ENCODE measurements at places on chromosomes 3 and 15.
A peak's percentile ranks its signal among the peaks of the same experiment; 100 is the strongest.

- peak; percentile 84 for DNase-seq
These were observed 24.0 kb downstream of the THSD4 start for GRCh38 chr15:71139241-71139640.

GRCh38 chr3:122520861-122521260 is 6.1 kb upstream of the KPNA1 start:
- DNase-seq: no peak

DNA sequence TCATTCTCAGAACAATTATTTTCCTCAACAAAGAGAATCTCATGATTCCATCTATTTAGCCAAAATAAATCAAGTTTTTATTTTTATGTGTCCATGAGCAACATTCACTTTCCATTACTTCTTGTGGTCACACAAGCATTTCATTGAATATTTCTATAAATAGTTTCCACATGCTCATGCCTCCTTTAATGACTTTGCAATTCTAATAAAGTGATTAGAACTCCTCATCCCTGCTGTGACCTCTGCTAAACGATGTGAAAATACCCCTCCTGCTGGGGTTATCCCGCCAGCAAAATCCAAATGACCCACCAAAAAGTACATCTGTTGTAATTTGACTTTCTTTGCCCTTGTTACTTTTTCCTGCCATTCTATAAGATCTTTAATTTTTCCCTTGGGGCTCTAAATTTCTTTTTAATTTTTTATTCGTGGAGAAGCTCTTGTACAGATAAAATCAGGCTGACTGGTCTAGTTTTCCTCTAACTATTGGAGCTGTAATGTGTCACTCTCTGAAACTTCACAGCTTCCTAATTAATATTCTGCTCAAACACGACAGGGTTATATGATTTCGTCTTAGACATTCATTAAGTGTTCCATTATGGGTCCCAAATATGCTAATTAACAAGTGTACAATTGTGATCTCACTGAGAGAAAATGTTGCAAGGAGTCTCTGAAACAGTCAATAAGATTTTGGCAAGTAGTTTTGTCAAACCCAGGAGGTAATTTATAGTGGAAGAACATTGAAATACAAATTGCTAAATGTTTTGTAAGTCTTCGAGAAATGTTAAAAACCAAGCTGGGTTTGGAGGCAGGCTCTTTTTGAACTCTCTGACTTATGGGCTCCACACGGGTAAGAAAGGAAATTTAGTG is 533.1 kb upstream of the NAALADL2 start:
- no peak for DNase-seq

DNA sequence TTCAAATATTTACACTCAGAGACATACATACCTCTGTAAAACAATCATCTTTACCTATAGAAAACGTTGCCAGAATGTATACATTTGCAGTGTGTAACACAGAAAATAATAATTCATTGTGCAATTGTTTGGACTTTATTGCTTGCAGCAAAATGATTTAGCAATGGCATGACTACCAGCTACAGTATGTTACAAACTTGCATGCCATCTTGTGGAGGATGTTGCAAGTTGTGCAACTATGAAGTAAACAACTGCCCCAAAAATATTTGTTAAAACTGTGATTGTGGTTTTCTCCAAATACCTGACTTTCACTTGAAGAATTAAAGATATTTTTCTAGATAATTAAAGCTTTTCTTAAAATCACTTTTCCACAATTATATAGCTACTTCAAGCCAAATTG is 27.1 kb upstream of the C3orf49 start:
- DNase-seq: peak; percentile 27

DNA sequence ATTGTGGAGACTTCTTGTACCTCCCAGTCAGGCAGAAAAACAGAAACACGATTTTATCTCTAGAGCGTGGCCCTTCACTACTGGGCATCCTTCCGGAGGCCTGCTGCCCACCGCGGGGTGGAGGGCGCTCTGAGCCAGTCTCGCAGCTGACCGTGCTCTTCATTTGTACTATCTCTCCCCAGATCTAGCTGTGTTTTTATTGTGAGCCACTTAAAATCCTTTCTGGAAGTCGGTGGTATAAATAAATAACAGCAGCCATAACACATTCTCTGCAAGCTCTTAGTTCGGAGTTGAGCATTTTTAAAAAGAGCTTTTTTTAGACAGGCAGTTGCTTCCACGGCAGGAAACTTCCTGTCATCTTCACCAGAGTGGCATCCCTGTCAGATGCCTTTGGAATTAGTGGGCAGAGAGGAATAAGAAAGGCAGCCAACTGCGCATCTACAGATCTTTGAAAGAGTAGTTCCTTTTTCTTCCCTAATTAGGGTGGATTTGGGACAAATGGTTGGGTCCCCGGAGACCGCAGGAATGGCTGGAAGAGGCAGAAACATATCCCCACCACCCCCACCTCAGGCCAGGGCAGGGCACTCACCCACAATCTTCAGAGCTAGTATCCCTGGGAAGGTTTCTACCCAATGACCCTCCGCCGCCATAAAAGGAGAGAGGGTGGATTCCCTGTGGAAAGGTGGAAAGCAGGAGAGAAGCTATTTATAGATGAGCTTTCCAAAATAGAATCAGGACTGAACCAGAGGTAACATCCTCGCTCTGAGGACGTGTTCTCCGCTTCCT is 91.1 kb downstream of the TOP2B start:
- no peak for DNase-seq

GRCh38 chr3:78761126-78761525 is 1006.7 kb downstream of the ROBO1 start:
- DNase-seq: no peak

All from NCI-H1105 treated with DMSO at 0.1 percent for 48 hours (cell line).